GM18507 (cell line): ENCODE measurements at places on chromosomes 3 and 15.

- no peak for DNase-seq
Observed at GRCh38 chr15:41879321-41879845, 14.5 kb downstream of the SPTBN5 start.

DNA sequence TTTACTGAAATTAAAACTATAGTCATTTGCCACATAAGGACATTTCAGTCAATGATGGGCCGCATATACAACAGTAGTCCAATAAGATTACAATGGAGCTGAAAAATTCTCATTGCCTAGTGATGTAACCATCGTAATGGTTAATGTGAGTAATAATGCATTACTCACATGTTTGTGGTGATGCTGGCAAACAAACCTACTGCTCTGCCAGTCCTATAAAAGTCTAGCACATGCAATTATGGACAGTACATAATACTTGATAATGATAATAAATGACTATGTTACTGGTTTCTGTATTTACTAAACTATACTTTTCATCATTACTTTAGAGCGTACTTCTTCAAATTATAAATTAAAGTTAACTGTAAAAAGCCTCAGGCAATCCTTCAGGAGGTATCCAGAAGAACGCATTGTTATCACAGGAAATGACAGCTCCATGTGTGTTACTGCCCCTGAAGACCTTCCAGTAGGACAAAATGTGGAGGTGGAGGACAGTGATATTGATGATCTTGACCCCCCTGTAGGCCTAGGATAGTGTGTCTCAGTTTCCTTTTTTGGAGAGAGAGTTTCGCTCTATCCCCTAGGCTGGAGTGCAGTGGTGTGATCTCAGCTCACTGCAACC is 102.7 kb downstream of the ATP1B3 start:
- no peak for DNase-seq

DNA sequence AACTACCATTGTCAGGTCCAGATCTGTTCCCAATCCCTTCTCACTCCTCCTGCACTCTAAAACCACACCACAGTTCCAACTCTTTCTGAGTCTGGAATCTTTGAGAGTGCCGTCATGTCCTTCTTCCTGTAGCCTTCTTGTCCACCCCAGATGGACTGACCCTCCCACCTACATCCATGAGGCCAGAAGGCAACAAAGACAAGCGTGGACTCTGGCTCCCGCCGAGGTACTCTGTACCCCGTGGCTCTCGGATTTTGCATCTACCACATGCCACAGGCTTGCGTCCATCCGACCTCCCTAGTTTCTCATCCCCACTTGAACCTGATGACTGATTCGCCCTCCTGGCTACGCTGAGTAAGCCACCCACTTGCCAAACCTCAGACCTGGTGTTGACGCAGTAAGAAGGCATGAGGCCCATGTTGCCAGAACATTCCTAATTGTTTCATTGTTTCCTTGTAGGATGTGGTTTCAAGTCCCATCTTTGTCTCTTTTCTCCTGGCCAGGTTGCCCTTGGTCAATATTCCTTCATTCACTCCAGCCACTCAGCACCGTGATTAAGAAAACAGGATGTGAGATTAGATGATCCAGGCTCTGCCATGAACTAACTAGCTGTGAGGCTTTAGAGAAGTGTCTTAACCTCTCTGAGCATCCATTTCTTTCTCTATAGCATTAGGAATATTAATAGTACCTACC is 1.1 kb upstream of the ZBTB38 start:
- DNase-seq: no peak

DNA sequence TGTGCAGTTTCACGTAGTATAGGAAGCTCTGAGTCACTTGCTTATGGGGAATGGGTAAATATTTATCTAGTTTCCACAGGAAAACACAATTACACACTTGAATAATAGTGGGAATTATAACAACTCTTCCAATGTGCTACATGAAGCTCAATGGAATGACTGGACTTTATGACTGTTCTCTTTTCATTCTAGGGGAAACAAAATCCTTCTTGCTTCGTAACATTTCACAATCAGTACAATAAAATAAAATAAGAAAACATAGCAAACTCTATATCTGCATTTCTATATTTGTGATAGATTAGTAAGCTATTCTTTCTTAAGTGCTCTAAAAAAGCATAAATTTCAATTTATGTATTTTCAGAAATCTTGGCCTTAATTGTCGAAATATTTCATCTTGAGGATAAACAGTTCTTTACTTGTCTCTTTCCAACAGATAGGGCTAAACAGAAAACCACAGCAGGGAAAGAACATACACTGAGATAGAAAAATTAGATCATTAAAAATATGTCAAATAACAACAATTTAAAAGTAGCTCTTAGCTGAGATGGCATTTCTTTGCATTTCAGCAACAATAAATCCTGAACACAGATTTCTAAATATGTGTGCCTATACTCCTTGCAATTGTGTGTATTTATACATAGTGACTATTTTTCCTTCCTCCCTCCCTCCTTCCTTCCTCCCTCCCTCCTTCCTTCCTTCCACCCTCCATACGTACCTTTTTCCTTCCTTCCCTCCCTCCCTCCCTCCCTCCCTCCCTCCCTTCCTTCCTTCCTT is 395.5 kb upstream of the KCNMB2 start:
- DNase-seq: no peak

DNA sequence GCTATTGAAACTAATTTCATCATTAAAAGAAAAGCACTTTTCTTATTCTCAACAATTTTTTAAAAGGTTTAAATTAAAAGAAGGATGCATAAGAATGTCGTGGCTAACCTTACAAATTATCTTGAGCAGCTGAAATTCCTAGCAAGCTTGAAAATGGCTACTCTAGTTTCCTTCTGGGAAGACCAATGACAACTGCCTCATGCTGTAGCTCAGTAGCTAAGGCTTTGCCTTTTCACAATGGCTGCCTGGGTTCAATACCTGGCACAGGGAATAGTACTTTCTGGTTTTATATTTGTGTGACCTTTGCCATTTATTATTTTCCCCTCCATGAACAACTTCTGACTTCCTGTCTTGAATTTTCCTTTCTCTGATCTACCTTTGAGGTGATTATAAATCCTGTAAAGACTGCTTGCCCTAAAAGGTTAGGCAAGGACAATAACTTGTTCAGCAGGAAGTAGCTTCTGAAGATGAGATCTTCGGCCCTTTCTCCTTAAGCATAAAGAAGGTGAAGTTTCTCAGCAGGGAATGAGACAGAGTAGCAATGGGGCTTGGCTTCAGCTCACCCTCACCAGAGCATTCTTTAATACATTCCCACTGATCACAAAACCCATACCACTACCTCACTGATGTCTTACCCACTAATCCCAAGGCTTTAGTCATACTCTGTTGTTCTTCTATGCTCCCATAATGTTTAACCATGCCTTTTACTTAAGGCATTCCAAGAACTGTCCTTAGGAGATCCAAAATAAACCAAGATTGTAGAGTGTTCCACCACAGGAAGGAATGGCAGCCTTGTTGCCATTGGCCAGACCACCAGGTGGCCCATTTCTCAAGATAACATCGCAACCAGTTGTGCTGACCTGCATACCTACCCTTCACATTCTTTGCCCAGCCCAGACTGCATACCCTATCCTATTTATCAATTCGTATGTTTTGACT is 276.8 kb downstream of the ULK4 start:
- DNase-seq: no peak

DNA sequence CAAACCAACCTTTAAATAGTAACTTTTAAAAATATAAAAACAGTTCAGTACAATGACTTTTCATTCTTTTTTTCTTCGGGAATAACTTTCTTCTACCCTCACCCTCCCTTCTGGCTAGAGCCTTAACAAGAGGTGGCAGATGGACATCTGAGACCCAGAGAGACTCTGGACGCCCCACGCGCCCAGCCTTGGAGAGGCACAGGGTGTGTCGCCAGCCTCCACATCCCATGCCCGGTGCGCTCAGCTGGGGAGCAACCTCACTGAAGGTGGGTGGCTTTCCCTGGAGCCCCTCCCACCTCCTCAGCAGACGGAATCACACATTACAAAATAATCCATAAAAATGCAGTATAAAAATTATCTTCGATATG is 49.5 kb downstream of the TLE3 start:
- no peak for DNase-seq

- DNase-seq: no peak
Observed at GRCh38 chr15:63022181-63022580, 20.4 kb upstream of the TPM1 start.
